ENCODE measurements at places on chromosomes 2 and 18.

DNA sequence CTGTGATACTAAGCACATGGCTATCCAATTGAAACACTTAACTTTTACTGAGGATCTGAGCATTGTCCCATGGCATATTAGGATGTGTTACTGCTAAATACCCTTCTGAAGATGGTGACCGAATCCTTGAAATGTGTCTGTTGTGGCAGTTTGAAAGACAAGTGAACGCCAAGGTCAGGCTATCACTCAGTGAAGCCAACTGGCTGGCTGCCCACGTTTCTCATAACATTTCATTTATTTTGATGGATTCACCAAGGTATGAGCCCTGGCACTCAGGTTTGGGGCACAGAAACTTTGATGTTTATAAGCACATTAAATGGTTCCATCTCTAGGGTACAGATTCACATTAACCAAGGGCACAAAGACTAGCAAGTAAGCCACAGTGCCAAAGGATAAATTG, 850.3 kb downstream of the DPP10 start:
- H3K4me1 ChIP-seq, result no peaks in the 10 kb centered on the region
- H3K4me3 ChIP-seq, result no peak overlapping the region
- H3K27me3 ChIP-seq, result no peaks in the 10 kb centered on the region
- H3K27ac ChIP-seq, result no peak overlapping the region
- H3K36me3 ChIP-seq, result no peaks in the 10 kb centered on the region

- no peak for DNase-seq
- H3K4me1 ChIP-seq, result peaks cover 3% of the 10 kb centered on the region
- H3K27me3 ChIP-seq, result peaks cover 16% of the 10 kb centered on the region
- no peak overlapping the region for H3K27ac ChIP-seq
- H3K36me3 ChIP-seq, result peaks cover 8% of the 10 kb centered on the region
Observed at GRCh38 chr18:45081566-45082181, 401.0 kb downstream of the SETBP1 start.

- DNase-seq, result no peak
- no peaks in the 10 kb centered on the region for H3K4me1 ChIP-seq
- H3K27ac ChIP-seq, result no peak overlapping the region
Observed at GRCh38 chr2:1685078-1685956, 59.0 kb downstream of the PXDN start.

DNA sequence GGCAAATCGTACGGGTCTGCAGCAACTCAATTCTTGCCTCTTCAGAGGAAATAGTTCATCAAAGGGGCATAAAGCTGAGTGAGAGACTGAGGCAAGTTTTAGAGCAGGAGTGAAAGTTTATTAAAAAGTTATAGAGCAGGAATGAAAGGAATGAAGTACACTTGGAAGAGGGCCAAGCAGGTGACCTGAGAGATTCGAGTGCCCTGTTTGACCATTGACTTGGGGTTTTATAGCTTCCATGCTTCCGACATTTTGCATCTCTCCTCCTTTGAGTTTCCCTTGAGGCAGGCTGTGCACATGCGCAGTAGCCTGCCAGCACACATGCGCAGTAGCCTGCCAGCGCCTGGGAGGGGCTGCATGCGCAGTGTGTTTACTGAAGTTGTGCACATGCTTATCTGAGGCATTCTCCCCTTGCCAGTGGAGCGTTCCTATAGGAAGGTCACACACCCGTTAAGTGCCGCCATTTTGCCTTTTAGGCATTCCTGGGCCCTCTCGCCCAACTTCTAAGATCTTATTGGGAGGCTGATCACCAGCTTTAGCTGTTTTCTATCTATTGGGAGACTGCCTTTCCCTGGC, 265.5 kb upstream of the MGAT5 start:
- H3K27ac ChIP-seq, result no peak overlapping the region
- H3K4me1 ChIP-seq, result no peaks in the 10 kb centered on the region
- DNase-seq, result no peak
- H3K36me3 ChIP-seq, result peaks cover 3% of the 10 kb centered on the region
- H3K27me3 ChIP-seq, result peaks cover 34% of the 10 kb centered on the region
- no peak overlapping the region for H3K4me3 ChIP-seq

DNA sequence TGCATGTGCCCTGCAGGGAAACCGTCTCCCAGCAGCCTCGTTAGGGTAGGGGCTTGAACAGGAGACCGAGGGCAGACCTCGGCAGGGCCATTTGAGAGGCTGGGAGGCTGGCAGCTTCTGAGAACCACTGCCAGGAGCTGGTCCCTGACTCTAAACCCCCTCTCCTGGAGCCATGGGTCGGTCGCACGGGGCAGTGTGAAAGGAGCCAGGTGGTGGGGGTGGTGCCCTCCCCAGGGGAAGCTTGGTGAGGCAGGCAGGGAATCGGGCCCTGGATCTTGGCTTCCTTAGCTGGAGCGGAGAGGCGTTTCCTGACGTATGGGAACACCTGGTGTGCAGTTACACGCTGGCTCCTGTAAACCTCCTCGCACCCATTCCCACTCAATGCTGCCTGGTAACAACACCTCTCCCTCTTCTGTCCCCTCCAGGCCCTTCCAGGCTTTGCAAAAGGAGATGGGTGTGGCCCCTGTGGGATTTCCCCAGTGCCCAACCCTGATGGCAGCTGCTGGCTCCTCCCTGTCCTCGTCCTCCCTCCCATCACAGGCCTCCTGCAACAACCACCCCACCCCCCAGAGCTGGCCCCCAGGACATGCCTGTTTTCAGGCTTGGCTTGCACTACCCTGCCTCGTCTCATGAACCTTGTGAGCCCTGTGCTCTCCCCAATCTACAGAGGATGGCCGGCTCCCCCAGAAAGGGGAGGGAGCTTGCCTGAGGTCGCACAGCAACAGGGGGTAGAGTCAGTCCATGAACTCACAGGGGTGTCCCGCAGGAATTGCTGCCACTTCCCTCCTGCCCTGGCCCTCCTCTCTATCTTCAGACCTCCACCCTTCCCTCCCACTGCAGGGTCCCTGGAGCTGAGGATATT, 24.4 kb downstream of the ADRA2B start:
- no peak overlapping the region for H3K4me3 ChIP-seq
- no peaks in the 10 kb centered on the region for H3K36me3 ChIP-seq
- peaks cover 16% of the 10 kb centered on the region for H3K27me3 ChIP-seq
- no peak for DNase-seq
- H3K27ac ChIP-seq, result no peak overlapping the region

- DNase-seq, result no peak
- no peak overlapping the region for H3K4me3 ChIP-seq
- peaks cover 4% of the 10 kb centered on the region for H3K27me3 ChIP-seq
- H3K27ac ChIP-seq, result no peak overlapping the region
- no peaks in the 10 kb centered on the region for H3K4me1 ChIP-seq
Observed at GRCh38 chr2:151020411-151020810, 241.3 kb downstream of the RBM43 start.

DNA sequence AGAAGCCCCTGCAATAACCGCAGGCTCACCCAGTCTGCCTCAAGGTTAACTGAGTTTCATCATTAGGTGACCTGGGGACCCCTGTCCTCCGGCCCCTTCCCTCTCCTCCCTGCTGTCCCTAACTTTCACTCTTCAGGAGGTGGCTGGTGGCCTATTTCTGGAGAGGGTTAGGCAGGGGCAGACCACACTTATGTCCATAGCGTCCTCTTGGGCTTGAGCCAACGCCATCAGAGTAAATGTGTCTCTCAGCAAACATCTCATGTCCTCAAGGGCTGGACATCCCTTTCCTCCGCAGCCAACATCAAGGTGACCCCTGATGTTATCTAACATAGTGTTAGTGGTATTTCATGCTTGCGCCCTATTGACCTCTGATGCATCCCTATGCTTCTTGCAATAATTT, 114.8 kb downstream of the BCL11A start:
- peak overlapping the region; percentile 96 for H3K27ac ChIP-seq
- DNase-seq, result no peak
- peaks cover 47% of the 10 kb centered on the region for H3K4me1 ChIP-seq
- no peaks in the 10 kb centered on the region for H3K27me3 ChIP-seq
- H3K4me3 ChIP-seq, result no peak overlapping the region

GRCh38 chr18:29259838-29260237, 1082.9 kb upstream of the CDH2 start:
- H3K4me3 ChIP-seq, result no peak overlapping the region
- H3K27me3 ChIP-seq, result no peaks in the 10 kb centered on the region
- no peak overlapping the region for H3K27ac ChIP-seq
- no peak for DNase-seq
- H3K4me1 ChIP-seq, result no peaks in the 10 kb centered on the region

- no peak overlapping the region for H3K27ac ChIP-seq
- H3K27me3 ChIP-seq, result peaks cover 12% of the 10 kb centered on the region
- DNase-seq, result no peak
Observed at GRCh38 chr2:12755384-12755783, 38.6 kb downstream of the TRIB2 start.

GRCh38 chr2:218999881-219000568, 6.8 kb upstream of the CRYBA2 start:
- H3K4me1 ChIP-seq, result peaks cover 42% of the 10 kb centered on the region
- no peaks in the 10 kb centered on the region for H3K36me3 ChIP-seq
- no peak overlapping the region for H3K27ac ChIP-seq
- peaks cover 95% of the 10 kb centered on the region for H3K27me3 ChIP-seq
- DNase-seq, result no peak

GRCh38 chr2:238488347-238488826, 61.7 kb downstream of the ASB1 start:
- no peak for DNase-seq
- no peak overlapping the region for H3K27ac ChIP-seq
- no peak overlapping the region for H3K4me3 ChIP-seq
- peaks cover under 1% of the 10 kb centered on the region for H3K4me1 ChIP-seq
- no peaks in the 10 kb centered on the region for H3K36me3 ChIP-seq

- no peak overlapping the region for H3K4me3 ChIP-seq
- no peak overlapping the region for H3K27ac ChIP-seq
- DNase-seq, result no peak
- peaks cover 34% of the 10 kb centered on the region for H3K4me1 ChIP-seq
Observed at GRCh38 chr2:95670686-95671085, 78.9 kb downstream of the TRIM43 start.

- H3K4me1 ChIP-seq, result peaks cover 43% of the 10 kb centered on the region
- H3K36me3 ChIP-seq, result no peaks in the 10 kb centered on the region
- no peaks in the 10 kb centered on the region for H3K27me3 ChIP-seq
- peak overlapping the region; percentile 92 for H3K27ac ChIP-seq
- H3K4me3 ChIP-seq, result peak overlapping the region; percentile 44
Observed at GRCh38 chr2:86225581-86225980, 26.3 kb downstream of the MRPL35 start.

DNA sequence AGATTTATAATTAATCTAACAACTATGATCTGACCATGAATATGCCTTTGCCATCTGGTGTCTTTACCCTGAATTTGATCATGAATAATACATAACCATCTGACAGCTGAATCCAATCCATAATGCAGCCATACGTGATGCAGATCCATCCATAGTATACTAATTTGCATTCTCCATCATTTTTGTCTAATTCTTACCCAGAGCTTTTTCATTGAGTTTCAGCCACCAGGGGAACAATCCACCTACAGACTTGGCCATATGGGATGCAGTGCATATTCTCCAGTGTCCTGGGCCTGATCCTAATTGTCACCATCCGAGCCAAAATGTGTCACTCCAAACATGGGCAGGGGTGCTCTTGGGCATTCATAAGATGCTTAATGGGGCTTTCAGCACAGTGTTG, 227.2 kb upstream of the CRIM1 start:
- no peaks in the 10 kb centered on the region for H3K27me3 ChIP-seq
- H3K4me3 ChIP-seq, result no peak overlapping the region
- no peaks in the 10 kb centered on the region for H3K36me3 ChIP-seq
- H3K4me1 ChIP-seq, result no peaks in the 10 kb centered on the region
- no peak for DNase-seq

GRCh38 chr2:35410431-35411061, 945.0 kb upstream of the CRIM1 start:
- no peaks in the 10 kb centered on the region for H3K4me1 ChIP-seq
- H3K36me3 ChIP-seq, result no peaks in the 10 kb centered on the region
- no peak overlapping the region for H3K27ac ChIP-seq
- H3K27me3 ChIP-seq, result no peaks in the 10 kb centered on the region
- no peak overlapping the region for H3K4me3 ChIP-seq

DNA sequence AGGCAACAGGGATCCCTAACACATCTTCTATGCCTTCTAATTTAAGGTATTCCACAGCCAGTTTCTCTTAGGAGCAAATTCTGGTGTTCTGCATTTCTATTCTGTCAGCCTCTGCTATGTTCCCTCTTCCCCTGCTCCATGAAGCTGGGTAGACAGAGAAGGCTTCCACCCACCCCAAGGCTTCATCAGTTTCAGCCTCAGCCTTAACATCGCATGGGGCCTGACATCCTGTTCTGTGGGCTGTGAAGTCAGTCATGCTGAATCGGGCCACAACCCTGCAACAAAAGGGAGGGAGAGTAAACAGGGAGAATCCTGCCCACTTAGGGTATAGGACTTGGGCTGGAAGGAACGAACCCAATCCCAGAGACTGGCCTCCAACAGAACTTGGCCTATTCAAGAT, 70.6 kb upstream of the PPM1B start:
- peaks cover 11% of the 10 kb centered on the region for H3K4me1 ChIP-seq
- DNase-seq, result no peak
- no peak overlapping the region for H3K4me3 ChIP-seq
- H3K36me3 ChIP-seq, result no peaks in the 10 kb centered on the region

- H3K27me3 ChIP-seq, result peaks cover 5% of the 10 kb centered on the region
- H3K4me3 ChIP-seq, result no peak overlapping the region
- H3K36me3 ChIP-seq, result peaks cover 3% of the 10 kb centered on the region
Observed at GRCh38 chr2:170206246-170206645, 28.3 kb downstream of the MYO3B start.

DNA sequence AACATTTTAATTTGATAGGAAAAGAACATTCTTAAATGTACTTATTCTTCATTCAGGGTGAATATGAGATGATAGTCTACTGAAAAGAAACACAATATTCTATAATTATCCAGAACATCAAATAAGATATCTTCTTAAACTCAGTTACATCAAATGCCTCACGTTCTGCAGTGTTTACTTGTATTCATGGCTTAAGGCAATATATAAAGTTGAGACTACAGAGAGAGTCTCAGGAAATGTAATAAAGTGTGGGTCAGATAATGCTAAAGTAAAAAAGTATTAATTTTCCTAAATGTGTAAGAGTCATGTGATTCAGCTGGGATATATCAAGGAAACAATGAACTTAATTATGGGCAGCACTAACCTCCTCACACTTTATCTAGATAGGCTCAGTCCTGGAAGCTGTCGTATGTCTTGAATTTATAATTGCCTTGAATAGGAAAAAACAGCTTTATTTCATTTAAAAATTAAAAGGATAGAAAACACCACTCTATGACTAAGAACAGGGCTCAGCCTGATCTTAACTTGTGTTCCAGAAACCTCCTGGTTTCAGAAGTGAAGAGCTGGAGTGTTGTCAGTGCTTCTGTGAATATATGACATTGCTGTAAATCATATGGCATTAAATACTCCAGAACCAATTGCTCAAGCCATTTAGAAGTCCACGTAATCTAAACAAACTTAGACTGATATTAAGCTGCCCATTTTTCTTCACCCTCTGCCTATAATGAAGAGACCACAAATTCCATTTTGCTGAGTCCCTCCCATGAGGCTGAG, 240.2 kb downstream of the FSIP2 start:
- no peaks in the 10 kb centered on the region for H3K27me3 ChIP-seq
- no peak overlapping the region for H3K27ac ChIP-seq

DNA sequence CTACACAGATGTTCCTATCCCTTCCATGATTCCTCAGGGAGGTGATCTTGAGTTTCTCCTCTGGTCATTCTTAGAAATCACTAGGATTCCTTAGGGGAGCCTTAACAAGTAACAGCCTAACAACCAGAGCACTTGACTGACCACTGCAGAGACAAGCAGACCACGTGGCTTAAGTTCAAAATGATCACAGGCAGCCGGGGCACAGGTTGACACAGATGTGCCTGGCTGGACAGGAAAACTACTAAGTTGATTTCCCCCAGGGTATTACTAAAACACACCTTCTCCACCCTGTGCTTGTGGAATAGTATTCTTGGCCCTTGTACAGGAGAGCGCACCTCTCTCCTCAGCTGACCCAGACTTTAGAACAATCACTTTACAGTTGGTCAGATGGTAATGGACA, 29.9 kb downstream of the ST3GAL5 start:
- H3K4me1 ChIP-seq, result peaks cover 67% of the 10 kb centered on the region
- H3K27me3 ChIP-seq, result no peaks in the 10 kb centered on the region
- H3K36me3 ChIP-seq, result peaks cover 89% of the 10 kb centered on the region

Measured in stimulated activated naive B cell treated with anti-CD40 and anti-IgM and Interleukin-4, amounts not matched to agents 10 μg/mL and 1 μg/mL and 100 μg/mL, for 72 hours (primary cell).